ENCODE measurements at places on chromosomes 1 and 21.
A peak's percentile ranks its signal among the peaks of the same experiment; 100 is the strongest.

DNA sequence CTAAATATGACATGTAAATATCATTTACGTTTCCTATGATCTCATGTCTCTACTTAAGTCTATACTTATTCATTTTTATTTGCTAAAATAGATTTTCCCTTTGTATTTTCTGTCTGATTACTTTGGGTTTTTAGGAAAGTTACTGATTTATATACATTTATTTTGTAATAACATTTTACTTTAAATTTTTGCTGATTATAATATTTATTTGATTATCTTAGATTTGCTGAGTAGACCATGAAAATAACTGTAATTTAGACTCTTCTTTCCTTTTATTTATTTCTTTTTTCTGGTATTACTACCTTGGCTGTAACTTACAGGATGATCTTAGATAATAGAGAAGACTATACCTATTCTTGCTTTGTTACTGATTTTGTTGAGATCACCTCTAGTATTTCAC, 159.9 kb upstream of the POGK start:
- no peak for DNase-seq

- peak; percentile 25 for DNase-seq
Observed at GRCh38 chr1:184036517-184036949, 995 bp downstream of the COLGALT2 start.

GRCh38 chr21:38181096-38181495, 75.7 kb upstream of the KCNJ15 start:
- peak; percentile 96 for DNase-seq

- peak; percentile 41 for DNase-seq
Observed at GRCh38 chr1:230231774-230232145, 164.7 kb downstream of the GALNT2 start.

GRCh38 chr1:27042670-27043069, 30.0 kb upstream of the TENT5B start:
- DNase-seq: no peak

GRCh38 chr1:41642922-41643821, 158.7 kb upstream of the EDN2 start:
- no peak for DNase-seq

GRCh38 chr1:197400522-197400902, 132.5 kb downstream of the CRB1 start:
- no peak for DNase-seq

GRCh38 chr1:154839691-154840090, 30.4 kb downstream of the KCNN3 start:
- peak; percentile 6 for DNase-seq

DNA sequence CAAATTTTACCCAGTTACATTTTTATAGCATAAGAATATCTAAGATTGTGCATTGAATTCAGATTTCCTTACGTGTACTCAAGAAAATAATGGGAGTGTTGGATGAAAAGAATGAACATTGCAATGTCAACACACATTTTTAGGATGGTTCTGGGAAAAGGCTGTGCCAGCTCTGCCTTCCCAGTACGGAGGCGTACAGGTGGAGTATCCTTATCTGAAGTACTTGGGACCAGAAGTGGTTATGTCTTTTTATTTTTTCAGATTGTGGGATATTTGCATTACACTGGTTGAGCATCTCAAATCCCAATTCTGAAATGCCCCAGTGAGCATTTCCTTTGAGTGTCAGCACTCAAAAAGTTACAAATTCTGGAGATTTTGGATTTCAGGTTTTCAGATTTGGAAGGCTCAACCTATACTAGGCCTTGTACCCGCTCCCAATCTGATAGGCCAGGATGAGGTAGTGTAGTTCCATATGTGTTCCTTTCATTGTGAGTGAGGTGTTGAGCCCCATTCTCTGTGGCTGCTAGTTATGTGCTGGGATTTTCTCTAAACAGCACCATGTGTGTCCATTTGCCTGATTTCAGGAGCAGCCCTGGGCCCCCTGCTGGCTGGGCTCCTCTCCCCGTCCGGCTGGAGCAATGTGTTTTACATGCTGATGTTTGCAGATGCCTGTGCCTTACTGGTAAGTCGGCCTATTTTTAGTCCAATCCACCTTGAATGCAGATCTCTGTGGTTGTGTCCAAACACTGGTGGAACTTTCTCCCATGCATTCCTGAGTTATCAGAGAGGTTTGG, 60.8 kb downstream of the SLC37A1 start:
- peak; percentile 26 for DNase-seq

DNA sequence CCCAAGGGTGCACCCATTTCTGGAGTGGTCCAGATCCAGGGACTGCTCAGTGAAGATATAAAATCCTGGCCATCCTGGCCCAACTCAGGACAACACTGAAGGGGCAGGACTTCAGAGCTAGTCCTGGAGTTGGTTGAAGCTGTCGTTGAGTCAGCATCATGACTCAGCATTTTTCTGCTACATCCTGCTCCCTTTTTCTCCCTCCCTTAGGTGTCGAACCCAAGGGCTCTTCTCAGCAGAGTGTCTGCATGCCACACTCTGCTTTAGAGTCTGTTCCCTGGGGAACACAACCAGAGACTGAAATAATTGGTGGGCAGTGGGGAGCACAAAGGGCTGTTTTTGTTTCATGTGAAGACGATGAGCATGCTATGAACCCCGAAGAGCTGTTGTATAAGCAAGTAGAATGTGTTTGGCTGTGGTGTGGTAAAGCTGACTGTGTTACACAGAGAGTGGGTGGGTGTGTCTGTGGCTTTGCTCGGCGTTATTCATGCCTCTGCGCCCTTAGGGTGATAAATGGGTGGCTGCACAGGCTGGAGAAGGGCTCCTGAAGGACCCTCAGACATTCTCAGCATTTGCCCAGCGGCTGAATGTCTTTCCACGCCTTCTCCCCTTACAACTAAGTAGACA, 167.2 kb downstream of the CYYR1 start:
- DNase-seq: peak; percentile 91

- no peak for DNase-seq
Observed at GRCh38 chr1:185249563-185249962, 67.5 kb downstream of the IVNS1ABP start.

DNA sequence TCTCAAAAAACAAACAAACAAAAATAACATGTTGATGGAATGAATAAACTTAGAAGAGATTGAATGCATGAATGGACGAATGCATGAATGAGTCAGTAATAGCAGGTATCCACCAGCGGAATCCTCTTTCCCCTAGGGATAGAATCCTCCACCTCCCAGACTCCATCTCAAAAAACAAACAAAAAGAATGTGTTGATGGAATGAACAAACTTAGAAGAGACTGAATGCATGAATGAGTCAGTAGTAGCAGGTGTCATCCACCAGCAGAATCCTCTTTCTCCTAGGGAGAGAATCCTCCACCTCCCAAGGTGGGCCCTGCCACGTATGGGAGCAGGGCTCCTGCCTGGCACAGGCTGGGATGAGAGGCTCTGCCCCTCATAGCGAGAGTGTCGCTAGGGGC, 26.8 kb upstream of the RNF19B start:
- DNase-seq: no peak

GRCh38 chr1:235883261-235883927, 16.7 kb upstream of the LYST start:
- peak; percentile 95 for DNase-seq

GRCh38 chr1:210783925-210784324, 350.0 kb downstream of the KCNH1 start:
- no peak for DNase-seq

DNA sequence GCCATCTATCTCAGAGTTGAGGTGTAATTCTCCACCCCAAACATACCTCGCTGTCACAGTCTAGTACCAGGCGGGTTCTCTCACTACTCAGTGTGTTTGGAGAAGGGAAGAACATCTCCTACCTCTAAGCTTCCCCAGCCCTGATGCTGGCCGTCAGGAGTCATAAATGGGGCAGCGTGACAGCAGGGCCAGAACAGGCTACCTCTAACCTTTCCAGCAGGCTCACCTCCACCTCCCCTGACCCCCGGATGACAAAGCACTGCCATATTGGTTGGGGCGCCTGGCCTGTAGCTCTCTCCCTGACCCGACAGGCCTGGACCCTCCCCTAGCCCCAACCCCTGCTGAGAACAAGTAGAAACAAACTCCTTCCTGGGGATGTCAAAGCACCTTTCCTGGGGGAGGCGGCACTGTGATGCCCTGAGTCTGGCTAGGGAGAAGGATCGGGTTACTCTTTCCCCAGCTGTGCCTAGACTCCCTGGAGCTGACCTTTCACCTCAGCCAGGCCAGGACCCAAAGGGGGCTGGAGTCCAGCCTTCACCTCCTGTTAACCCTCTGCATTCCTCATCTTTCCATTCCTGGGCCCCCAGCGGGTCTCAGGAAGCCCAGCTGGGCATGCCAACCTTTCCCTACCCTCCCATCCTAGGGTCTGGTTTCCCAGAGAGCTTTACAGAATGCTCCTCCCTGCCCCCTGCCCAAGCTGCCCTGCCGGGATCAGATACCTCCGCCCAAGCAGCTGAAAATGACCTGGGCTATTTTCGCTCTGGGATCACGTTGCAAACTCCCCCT, 34.2 kb downstream of the AHDC1 start:
- DNase-seq: no peak

Measured in fibroblast of skin of scalp (primary cell).